ENCODE measurements at places on chromosomes 12 and 14.

DNA sequence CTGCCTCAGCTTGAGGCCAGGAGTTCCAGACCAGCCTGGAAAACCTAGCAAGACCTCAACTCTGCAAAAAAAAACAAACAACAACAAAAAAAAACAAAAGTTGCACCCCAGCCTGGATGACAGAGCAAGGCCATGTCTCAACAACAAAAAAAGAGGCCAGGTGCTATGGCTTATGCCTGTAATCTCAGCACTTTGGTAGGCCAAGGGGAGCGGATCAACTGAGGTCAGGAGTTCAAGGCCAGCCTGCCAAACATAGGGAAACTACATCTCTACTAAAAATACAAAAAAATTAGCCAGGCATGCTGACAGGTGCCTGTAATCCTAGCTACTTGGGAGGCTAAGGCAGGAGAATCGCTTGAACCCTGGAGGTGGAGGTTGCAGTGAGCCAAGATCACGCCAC, 6.5 kb upstream of the SLC2A14 start:
- no peak for DNase-seq

- DNase-seq: peak; percentile 20
These were observed 63.9 kb downstream of the SYT1 start for GRCh38 chr12:78928200-78929074.

- no peak for DNase-seq
These were observed 212.5 kb downstream of the CHST11 start for GRCh38 chr12:104669089-104669721.

GRCh38 chr12:64387197-64387816, 3.3 kb downstream of the C12orf56 start:
- DNase-seq: no peak

DNA sequence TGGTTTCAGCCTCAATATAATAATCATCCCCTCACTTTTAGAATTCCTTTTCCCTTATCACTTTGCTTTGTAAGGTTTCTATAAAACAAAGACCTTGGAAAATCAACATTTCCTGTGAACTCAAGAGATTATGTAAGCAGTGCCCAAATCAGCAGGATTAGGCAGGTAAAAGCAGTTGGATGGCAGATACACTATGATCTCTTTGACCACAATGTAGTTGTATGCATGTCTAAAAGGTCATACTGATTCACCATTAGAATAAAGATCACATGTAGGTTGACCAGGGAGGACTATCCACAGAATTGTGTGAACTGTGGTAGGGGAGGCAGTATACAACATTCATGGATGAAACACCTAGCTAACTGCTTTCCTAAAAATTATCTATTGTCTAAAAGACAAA, 57.5 kb downstream of the DENND5B start:
- DNase-seq: no peak

DNA sequence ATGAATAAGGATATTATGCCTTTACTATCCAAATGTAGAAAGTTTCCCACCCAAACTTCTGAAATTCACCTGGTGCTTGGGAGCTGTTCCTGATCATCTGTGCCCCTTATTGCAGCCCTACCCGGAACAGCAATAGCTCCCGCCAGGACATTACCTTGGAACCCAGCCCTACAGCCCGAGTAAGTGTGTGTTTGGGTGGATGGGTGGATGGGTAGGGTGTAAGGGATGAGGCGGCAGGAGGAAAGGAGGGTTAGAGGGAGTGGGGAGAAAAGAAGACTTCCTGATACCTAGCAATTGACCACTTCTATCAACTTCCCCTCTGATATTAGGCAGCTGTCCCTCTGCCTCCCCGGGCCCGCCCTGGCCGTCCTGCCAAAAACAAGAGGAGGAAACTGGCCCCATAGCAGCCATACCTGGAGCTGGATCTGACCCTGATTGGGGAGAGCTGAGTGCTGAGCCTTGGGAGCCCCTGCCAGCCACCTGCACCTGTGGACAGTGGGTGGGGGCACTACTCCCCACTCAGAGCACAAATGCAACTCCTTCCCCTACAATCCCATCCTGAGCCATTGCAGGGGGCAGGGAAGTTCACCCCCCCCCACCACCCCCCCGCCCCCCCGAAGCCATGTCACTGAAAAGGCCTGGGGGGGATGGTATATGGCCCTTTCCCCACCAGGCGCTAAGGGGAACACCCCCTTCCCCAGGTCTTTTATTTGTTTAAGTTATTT, 6.4 kb downstream of the MBD6 start:
- DNase-seq: no peak
